ENCODE measurements at places on chromosomes 16 and 17.

DNA sequence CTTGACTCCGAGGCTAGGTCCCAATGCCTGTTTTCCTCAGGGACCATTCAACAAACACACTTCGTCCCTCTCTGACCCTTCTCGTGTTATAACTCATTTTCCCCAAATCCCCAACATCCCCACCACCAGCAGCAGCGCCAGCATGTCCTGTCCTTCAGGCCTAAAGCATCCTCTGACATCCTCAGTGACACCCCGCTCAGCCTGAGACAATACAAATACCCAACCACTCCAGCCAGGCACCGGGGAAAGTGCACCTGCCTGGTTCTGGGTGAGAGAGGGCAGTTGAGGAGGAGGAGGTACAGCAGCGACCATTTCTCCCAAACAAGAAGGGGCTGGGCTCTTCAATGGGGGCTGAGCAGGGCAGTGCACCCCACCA is 4.7 kb downstream of the MNT start:
- DNase-seq = no peak

DNA sequence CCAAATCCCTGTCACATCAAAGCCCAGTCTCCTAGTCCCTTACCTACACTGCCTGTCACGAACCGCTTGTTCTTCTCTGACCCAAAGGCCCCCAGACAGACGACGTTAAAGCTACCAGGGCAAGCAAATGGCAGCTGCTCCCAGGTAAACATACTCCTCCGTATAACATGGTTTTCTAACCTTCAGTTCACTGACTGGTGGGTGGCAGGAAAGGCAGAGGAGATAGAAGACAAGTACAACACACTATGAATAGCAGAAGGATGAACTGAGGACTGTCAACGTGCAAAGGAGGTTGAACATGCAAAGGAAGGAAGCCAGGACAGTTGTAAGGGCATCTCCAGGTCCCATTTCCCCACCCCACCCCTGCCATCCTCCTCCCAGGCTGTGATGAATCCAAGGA is 449.8 kb downstream of the SHISA9 start:
- DNase-seq = no peak

DNA sequence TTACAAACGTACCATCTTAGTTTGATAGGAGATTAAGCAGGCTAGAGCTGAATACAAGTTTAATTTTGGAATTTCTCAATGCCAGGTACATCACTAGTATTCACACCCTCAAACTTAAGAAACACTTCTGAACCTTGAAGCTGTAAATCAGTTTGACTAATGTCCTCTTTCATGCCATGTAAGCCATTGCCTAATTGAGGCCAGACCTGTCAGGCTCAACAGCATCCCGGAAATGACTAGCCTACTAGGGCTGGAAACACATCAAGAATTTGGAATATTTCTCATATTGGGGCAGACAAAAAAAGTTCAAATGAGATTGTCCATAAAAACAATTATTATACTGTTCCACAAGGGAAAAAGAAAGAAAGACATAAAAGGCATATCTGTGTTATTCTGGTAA is 1.7 kb downstream of the USP32 start:
- DNase-seq = no peak

DNA sequence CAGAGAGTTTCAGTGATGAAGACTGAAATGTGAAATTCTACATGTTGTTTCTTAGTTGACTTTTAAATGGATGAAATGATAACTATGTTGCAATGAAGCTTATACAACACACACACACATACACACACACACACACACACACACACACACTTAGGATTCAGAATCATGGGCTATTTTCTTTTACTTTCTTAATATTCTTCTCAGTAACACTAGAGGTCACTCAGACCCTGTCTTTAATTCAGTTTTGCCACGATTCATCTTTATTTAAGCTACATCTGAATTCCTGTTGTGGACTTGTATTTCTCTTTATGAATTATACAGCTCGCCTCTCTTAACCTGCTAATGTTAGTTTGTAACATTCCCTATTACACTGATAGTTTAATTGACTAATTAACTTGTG is 109.6 kb upstream of the GOT2 start:
- no peak for DNase-seq

- no peak for DNase-seq
These were observed 218.4 kb downstream of the IRX3 start for GRCh38 chr16:54068212-54068611.

- DNase-seq = no peak
These were observed 730.7 kb downstream of the CDH11 start for GRCh38 chr16:64391063-64391600.

- DNase-seq = peak; percentile 75
These were observed 34.1 kb downstream of the MAP2K6 start for GRCh38 chr17:69448431-69449102.

DNA sequence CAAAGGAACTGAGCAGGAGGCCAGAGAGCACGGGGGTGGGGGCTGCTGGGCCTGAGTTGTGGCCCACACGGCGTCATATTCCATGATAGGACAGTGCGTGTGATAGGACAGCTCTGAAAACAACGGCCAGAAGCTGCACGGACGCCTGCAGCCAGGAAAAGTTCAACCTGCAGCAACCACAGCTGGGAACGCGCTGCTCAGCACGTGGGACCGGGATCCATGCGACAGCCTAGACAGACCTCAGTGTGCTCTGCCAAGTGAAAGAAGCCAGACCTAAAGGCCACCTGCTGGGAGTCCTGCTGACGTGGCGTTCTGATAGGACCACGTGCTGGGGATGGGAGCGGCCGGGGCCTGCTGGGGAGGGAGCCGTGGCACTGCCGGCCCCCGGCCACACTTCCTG is 21.6 kb downstream of the CTU2 start:
- no peak for DNase-seq

DNA sequence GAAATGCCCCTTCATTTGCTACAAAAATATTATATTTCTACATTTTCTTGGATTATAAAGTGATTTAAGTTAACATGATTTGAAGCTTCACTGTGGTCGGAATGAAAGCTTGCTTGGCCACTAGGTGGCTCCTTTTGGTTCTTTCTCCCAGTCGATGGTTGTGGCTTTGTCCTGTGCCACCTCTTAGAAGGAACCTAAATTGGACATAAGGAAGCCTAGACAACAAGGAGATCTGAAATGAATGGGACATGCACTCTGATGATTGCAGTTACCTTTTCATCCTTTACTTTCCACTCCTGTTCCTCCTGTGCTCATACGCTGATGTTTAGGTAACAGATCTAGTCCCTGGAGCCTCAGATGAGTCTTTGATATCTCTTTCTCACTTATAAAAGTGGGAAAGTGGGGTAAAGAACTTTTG is 39.2 kb downstream of the FTO start:
- DNase-seq = no peak

GRCh38 chr17:81460856-81461460 is 51.6 kb downstream of the ACTG1 start:
- no peak for DNase-seq

GRCh38 chr16:65414284-65414984 is 292.6 kb upstream of the CDH11 start:
- no peak for DNase-seq

DNA sequence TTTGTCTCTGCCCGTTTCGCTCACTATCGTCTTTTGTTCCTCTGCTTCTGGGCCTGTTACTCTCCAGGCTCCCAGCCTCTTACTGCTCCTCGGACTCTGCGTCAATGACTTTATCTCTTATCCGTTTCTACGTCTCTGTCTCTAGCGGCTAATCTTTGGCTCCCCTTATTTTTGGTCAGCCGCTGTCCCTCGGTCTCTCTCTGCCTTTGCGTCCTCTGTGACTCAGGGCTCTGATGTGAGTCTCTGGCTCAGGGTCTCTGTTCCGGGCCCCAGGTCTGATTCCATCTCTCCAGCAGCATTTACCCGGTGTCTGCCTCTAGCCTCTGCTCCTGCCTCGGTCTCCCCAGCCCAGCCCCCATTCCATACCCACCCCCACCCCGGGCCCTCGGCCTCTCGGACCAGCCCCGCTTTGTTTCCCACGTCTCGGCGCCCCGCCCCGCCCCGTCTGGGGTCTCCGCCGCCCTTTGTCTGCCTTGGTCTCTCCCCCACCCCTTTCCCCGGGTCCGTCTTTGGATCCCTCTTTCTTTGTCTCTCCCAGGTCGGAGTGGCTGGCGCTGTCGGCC is 547 bp upstream of the ZNF48 start:
- no peak for DNase-seq

GRCh38 chr16:78987666-78988065 is 612.9 kb downstream of the MAF start:
- no peak for DNase-seq

GRCh38 chr16:50103764-50104163 is 38.0 kb downstream of the HEATR3 start:
- no peak for DNase-seq

DNA sequence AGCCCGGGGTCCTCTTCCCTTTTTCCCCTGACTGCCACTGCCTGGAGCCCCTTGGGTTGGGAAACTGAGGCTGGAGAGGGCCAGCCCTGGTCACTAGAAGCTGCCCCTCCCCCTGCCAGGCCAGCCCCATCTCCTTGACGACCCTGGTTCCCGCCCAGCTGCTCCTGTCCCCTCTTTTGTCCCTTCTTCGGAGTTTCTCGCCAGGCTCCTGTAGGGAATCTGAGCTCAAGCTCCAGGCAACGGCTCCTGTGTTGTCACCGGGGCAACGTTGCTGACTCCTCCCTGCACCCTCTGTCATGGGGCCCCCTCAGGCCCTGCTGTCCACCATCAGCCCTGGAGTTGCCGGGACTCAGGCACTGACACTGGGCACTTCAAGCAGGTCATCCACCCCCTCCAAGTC is 5.7 kb downstream of the LLGL1 start:
- DNase-seq = peak; percentile 68

DNA sequence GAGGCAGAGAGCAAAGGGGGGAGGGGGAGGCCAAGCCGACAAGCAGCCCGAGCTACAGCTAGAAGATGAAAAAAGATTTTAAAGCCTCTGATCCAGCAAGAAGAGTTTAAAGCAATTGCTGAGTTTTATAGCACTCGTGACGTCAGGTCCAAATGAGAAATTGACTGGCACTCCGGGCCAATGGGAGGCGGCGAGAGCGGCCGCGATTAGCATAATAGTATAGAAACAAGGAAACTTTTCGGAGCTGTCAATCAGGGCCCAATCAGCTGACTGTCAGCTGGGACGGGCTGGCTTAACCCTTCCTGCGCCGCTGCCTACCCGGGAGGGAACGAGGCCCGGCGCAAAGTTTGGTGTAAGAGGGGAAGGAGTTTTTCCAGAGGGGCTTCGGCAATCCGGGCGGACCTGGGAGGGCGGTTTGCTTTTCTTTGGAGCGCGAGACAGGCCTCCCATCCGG is at the start of gene MAF:
Gene MAF, minus strand, starts transcription at position 100 of the 454 bp plus-strand sequence. CDS start 835 bp downstream, outside the sequence.
- peak; percentile 94 for DNase-seq

DNA sequence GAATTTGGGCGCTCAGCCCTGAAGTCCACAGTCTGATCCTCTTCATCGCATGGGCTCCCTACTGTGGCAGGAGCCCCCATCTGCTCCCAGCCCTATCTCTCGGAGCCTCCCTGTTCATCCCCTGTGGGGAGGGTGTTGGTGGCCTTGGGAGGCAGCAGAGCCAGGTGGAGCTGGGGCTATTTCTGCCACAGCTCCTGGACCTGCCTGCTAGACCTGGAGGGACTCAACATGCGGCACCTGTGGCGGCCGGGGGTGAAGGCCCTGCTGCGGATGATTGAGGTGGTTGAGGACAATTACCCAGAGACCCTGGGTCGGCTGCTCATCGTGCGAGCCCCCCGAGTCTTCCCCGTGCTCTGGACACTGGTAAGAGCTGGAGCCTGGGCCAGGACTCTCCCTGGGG is 30.5 kb downstream of the NAGPA start:
- DNase-seq = no peak

DNA sequence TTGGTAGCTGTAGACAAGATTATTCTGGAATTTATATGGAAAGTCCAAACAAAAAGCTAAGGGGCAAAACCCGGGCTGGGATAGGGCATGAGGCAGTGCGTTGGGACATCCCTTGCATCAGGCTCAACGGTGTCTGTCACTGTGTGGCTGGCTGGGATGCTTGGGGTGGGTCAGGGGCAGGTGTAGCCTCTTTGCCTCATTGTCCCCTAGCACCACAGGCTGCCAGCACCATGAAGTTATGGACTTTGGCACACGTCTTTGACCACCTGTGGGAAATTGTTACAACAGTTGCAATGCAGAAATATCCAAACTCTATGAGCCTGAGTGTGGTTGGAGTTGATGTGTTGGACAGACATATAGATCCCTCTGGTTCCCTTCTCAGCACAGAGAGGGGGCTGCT is 32.8 kb upstream of the MARCHF10 start:
- DNase-seq = no peak

- no peak for DNase-seq
These were observed 20.8 kb downstream of the GINS2 start for GRCh38 chr16:85667841-85668413.

DNA sequence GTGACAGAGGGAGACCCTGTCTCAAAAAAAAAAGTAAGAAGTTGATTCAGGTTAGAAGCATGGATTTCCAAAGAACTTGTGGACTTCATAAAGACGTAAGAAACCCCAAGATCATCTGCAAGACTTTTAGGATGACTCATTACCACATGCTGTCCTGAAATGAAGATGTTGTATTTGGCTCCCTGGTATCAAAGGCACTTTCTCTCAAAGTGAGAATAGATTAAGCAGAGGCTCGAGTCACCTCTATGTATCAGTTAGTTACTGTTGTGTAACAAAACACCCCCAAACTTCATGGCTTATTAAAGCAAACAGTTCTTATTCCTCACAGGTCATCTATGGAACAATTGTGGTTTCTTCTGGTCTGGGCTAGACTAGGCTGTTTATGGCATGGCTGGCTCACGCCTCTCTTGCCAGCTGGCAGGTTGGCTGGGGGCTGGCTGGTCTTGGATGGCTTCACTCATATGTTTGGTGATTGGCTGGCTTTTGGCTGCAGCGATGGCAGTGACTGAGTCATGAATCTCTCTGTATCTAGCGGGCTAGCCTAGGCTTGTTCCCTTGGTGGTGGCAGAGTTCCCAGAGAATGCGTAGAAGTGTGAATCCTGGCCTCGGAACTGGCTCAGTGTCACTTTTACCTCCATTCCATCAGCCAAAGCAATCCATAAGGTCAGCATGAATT is 60.4 kb upstream of the MSI2 start:
- no peak for DNase-seq

DNA sequence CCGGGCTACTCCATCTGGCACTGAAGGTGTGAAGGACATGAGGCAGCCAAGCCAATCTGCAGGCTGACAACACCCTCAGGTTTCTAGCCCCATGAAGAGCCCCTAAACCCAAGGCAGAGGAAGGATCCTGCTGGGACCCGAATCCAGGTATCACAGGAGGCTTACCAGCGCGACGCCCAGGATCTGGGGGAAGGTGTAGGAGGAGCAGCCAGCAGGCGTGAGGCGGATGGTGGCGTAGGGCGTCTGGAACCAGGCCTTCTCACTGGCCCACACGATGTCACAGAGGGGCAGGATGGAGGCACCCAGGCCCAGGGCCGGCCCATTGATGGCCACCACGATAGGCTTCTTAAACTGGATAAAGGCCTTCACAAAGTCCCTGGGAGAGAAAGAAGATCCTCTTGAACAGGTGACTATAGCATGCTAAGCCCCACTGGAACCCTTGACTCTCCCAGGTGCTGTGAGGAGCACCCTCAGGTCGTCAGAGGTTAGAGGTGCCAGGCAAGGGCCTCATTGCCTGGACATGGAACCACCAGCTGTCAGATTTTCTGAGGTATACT is 71.7 kb downstream of the DYNLRB2 start:
- DNase-seq = no peak

- no peak for DNase-seq
These were observed 38.3 kb upstream of the HSBP1 start for GRCh38 chr16:83769397-83770008.

GRCh38 chr16:4381072-4381934 is 9.7 kb downstream of the VASN start:
- DNase-seq = peak; percentile 77

Measured in Ammon's horn (tissue), 1 donor.